Mammary epithelial cell (primary cell): ENCODE measurements at places on chromosomes 13 and 19.
A peak's percentile ranks its signal among the peaks of the same experiment; 100 is the strongest.

DNA sequence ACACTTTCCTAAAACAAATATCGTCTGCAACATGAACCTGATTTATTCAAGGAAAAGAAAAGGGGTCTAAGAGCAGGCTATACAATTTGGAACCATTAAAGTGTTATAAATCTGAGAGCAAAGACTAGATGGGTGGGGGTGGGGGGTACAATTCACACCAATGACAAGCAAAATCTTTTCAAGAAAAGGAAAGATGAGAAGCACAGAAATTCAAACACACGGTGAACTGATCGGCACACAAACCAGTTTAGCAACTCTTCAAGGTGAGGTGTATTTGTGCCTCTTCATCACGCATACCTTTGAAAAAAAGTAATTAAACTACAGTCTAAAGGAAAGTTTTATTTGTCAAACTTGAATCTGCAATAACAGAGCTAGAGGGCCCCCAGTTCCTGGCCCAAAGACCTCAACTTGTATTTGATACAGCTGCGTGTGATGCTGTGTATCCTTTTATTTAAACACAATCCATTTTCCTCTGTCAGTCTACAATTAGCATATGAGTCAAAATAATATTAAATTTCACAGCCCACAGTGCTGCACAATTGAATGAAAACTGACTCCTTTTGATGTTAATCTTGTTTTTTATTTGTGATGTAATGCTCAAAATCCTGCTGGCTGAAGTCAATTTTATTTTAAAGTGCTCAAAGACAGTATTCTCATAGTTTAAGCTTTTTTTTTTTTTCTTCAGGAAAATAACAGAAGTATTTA, 14.2 kb downstream of the EFNB2 start:
- DNase-seq: no peak

DNA sequence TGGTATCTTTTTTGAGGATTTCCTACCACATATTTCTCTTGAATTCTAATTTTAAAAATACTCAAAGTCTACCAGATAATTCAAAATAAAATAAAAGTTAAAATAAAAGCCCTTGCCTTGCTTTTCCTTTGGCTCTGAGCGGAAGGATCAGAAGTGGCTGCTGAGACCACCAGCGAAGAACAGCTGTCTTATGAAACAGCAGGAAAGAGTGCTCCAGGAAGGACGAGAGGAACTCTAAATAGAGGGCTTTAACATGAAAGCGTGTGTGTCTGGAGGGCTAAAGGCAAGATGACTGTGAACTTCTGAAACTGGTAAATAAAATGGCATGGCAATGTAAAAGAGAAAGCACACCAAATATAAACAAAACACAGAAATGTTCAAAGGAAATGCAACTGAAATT, 521.5 kb upstream of the SPRY2 start:
- no peak for DNase-seq

- DNase-seq: no peak
Measured at GRCh38 chr19:49423985-49424303, 703 bp upstream of the PTH2 start.

GRCh38 chr13:47049276-47049989, 152.6 kb upstream of the HTR2A start:
- DNase-seq: no peak

DNA sequence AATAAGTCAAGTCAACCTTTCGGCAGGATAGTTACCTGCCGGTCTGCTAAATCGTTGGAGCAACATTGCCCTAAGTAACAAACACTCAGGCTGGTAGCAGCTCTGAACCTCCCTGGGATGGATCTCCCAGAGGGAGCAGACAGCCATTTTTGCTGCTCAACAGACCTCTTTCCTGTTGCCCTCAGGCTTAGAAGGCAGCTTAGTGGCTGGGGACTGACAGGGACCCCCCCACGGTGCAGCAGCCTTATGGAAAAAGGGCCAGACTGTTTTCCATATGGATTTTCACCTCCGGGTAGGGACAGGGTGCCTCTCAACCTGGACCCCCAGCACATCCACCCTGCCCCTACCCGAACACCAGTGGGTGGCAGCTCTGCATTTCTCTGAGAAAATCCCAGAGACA, 49.7 kb downstream of the UBL3 start:
- no peak for DNase-seq

DNA sequence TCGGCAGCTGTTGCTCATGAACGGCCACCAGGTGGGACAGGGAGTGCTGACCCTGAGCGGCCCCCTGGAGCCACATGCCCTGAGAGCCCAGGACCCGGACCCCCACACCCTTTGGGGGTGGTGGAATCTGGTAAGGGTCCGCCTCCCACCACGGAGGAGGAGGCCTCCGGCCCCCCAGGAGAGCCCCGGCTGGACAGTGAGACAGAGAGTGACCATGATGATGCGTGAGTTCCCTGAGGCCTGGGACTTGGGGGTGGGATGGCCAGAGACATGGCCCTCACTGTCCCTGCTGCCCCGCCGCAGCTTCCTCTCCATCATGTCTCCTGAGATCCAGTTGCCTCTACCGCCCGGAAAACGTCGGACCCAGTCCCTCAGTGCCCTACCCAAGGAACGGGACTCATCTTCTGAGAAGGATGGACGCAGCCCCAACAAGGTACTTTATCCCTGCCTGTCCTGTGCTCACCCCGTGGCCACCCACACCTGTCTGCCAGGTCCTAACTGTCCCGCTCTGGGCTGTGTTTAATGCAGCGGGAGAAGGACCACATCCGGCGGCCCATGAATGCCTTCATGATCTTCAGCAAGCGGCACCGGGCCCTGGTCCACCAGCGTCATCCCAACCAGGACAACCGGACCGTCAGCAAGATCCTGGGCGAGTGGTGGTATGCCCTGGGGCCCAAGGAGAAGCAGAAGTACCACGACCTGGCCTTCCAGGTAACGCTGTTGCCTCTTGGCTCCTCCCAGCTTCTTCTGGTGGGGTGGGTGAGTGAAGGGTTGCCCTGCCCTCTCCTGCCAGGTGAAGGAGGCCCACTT, 14.7 kb upstream of the PRR19 start:
- no peak for DNase-seq

- DNase-seq: peak; percentile 69
Measured at GRCh38 chr19:13849991-13850909, 26.7 kb upstream of the NANOS3 start.

- DNase-seq: no peak
Measured at GRCh38 chr19:41449865-41450178, 6.9 kb downstream of the ERICH4 start.

- no peak for DNase-seq
Measured at GRCh38 chr19:55158423-55158822, 891 bp upstream of the TNNI3 start.

- DNase-seq: no peak
Measured at GRCh38 chr19:58395979-58396627, 647 bp downstream of the RNF225 start.

DNA sequence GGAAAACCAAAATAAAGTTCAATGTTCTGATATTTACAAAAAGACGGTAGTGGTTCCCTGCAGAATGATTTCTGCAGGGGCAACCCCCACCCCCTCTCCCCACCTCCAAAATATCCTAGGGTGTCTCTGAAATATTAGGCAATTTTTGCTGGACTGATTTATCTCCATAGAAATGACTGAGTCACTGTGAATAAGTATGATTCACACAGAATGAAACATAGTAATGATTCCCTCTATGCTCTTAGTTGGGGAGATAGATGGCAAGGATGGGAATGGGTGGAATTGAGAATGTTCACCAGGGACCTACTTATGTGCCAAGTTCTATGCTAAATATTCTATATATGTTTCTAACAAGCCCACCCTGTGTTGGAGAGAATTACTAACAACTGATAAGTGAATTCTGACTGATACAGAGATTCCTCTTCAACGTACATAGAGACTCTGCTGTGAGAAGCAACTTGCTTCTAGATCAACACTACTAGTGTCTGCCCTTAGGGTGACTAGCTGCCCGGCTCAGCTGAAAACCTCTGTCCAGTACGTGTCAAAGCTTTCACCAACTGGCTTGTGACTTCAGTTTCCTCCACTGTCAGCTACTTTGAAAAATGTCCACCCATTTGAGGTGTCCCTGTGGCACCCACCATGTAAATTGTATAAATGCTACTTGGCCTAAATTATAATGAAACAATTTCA, 38.4 kb upstream of the RAP2A start:
- peak; percentile 60 for DNase-seq

- no peak for DNase-seq
Measured at GRCh38 chr13:50670847-50671496, 172.5 kb downstream of the DLEU7 start.

GRCh38 chr19:49676136-49676783, 811 bp upstream of the PRMT1 start:
- no peak for DNase-seq

- no peak for DNase-seq
Measured at GRCh38 chr13:98990701-98991100, 12.8 kb upstream of the DOCK9 start.

GRCh38 chr13:77991003-77991402, 72.4 kb upstream of the EDNRB start:
- no peak for DNase-seq

- DNase-seq: no peak
Measured at GRCh38 chr13:51397262-51397941, 55.4 kb downstream of the INTS6 start.

- no peak for DNase-seq
Measured at GRCh38 chr19:43444531-43445287, 20.7 kb downstream of the LYPD3 start.

DNA sequence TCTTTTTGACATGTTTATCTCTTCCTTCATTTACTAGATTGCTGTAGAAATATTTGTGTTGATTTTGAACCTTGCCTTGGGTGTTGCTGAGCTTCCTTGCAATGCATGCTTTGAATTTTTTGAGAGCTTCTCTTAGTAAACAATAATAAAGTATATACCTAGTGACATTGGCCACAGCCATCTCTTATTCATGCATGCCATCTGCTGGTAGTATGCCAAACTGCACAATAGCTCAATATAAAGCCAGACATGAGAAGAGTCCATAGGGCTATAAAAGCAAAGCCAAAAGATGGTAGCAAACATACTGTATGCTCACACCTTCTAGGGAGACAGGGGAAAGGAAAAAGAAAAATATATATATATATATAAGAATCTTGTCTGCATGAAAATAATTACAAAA, 18.9 kb upstream of the ZSCAN5A start:
- DNase-seq: peak; percentile 40

GRCh38 chr19:16886305-16886880, 2.4 kb upstream of the F2RL3 start:
- DNase-seq: no peak

- no peak for DNase-seq
Measured at GRCh38 chr13:59790626-59791025, 373.1 kb downstream of the DIAPH3 start.

DNA sequence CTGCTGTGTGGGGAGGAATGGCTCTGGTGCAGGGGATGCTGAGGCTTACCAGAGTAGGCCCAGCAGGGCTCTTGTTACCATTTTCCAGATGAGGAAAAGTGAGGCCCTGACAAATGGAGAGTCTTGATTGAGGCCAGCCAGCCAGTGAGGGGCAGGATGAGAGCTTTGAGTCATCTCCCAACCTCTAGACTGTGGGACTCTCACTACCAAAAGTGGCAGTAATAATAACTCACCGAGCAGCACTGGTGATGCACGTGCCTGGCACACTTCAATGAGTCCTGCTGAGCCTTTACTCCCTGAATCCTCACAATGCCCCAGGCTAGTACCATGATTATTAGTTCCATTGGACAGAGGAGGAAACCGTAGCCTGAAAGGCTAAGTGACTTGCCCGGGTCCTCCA, 7.8 kb downstream of the CIC start:
- peak; percentile 74 for DNase-seq

GRCh38 chr19:15519433-15519976, 11.2 kb downstream of the CYP4F22 start:
- no peak for DNase-seq

- no peak for DNase-seq
Measured at GRCh38 chr19:6521718-6522646, 8.8 kb upstream of the TNFSF9 start.

- DNase-seq: no peak
Measured at GRCh38 chr13:20953245-20953931, 50.8 kb upstream of the XPO4 start.
